ENCODE measurements at places on chromosomes 12 and 14. TPM values are rescaled to one million over a fixed set of nuclear protein-coding genes. Genes with fewer than 3 reads are reported as not detected.

- H3K36me3 ChIP-seq = no peaks in the 10 kb centered on the region
- no peak for DNase-seq
- H3K27ac ChIP-seq = no peak overlapping the region
- no peaks in the 10 kb centered on the region for H3K4me1 ChIP-seq
Observed at GRCh38 chr12:20220339-20220738, 148.0 kb upstream of the PDE3A start.

GRCh38 chr14:40733206-40733605 lies 873.5 kb upstream of the LRFN5 start:
- H3K4me3 ChIP-seq = no peak overlapping the region
- no peaks in the 10 kb centered on the region for H3K4me1 ChIP-seq
- H3K27me3 ChIP-seq = no peaks in the 10 kb centered on the region
- DNase-seq = no peak

GRCh38 chr14:58439476-58439875 lies 12.0 kb downstream of the KIAA0586 start:
- DNase-seq = no peak
- no peak overlapping the region for H3K27ac ChIP-seq
- no peaks in the 10 kb centered on the region for H3K4me1 ChIP-seq
- no peaks in the 10 kb centered on the region for H3K27me3 ChIP-seq
- H3K36me3 ChIP-seq = peaks cover 10% of the 10 kb centered on the region
- H3K4me3 ChIP-seq = no peak overlapping the region

GRCh38 chr12:92921877-92922276 lies 7.2 kb downstream of the EEA1 start:
- no peak overlapping the region for H3K4me3 ChIP-seq
- H3K4me1 ChIP-seq = peaks cover 3% of the 10 kb centered on the region
- no peaks in the 10 kb centered on the region for H3K27me3 ChIP-seq
- no peak overlapping the region for H3K27ac ChIP-seq
- no peaks in the 10 kb centered on the region for H3K36me3 ChIP-seq

DNA sequence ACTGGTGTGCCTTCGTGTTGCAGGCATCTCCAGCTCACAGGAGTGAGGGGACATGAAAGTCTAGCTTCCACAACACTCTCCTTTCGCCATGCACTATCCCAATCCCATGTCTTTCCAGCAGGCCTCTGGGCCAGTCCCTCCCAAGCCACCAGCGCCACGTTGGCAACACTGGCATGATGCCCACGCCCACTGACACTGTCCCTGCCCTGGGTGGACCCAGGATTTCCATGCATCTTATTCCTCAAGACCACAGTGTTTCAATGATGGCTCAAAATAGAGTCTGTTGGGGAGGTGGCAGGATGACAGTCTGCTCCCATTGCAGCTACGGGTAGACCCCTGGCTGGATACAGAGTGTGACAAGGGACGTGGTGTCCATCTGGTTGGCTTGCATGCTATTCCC lies 2.3 kb downstream of the SP7 start:
- no peak overlapping the region for H3K27ac ChIP-seq
- no peak for DNase-seq
- H3K4me3 ChIP-seq = no peak overlapping the region
- no peaks in the 10 kb centered on the region for H3K4me1 ChIP-seq
- H3K36me3 ChIP-seq = no peaks in the 10 kb centered on the region

- no peaks in the 10 kb centered on the region for H3K36me3 ChIP-seq
- H3K27me3 ChIP-seq = no peaks in the 10 kb centered on the region
- H3K4me1 ChIP-seq = no peaks in the 10 kb centered on the region
- DNase-seq = no peak
Observed at GRCh38 chr14:93752980-93753561, 35.2 kb downstream of the PRIMA1 start.

DNA sequence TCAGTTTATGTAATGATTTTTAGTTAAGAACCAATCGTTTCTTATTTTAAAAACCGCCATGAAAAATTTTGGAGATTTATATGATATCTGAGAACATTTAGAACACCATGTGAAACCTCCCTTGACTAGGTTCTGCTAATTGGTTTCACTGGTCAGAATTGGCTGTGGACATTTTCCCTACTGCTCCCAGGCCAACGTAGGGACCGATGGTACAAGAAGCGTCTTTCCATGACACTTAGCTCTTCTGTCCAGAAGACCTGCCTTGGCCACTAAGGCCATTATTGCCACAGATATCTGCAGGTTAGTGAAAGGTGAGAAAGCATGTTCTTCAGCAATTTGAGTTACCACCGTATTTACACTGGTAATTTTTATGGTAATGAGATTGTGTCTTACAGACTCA lies 424.0 kb downstream of the TMEM117 start:
- DNase-seq = no peak
- no peak overlapping the region for H3K27ac ChIP-seq
- no peaks in the 10 kb centered on the region for H3K36me3 ChIP-seq
- H3K4me1 ChIP-seq = no peaks in the 10 kb centered on the region
- no peak overlapping the region for H3K4me3 ChIP-seq

GRCh38 chr12:14613718-14614117 lies 46.0 kb upstream of the PLBD1 start:
- no peaks in the 10 kb centered on the region for H3K27me3 ChIP-seq
- DNase-seq = no peak
- no peak overlapping the region for H3K27ac ChIP-seq
- H3K4me1 ChIP-seq = peaks cover 11% of the 10 kb centered on the region
- no peaks in the 10 kb centered on the region for H3K36me3 ChIP-seq
- H3K4me3 ChIP-seq = no peak overlapping the region

- H3K4me3 ChIP-seq = no peak overlapping the region
- H3K27me3 ChIP-seq = no peaks in the 10 kb centered on the region
- H3K4me1 ChIP-seq = no peaks in the 10 kb centered on the region
- DNase-seq = no peak
- H3K27ac ChIP-seq = no peak overlapping the region
Observed at GRCh38 chr12:80622271-80622670, 85.2 kb upstream of the MYF6 start.

- H3K27ac ChIP-seq = no peak overlapping the region
- no peak for DNase-seq
- H3K27me3 ChIP-seq = no peaks in the 10 kb centered on the region
- H3K4me3 ChIP-seq = no peak overlapping the region
Observed at GRCh38 chr12:132776816-132777568, 15.4 kb upstream of the ANKLE2 start.

GRCh38 chr14:21543521-21543960 lies 17.4 kb upstream of the SALL2 start:
- DNase-seq = peak; percentile 66
- H3K4me1 ChIP-seq = no peaks in the 10 kb centered on the region
- H3K27ac ChIP-seq = no peak overlapping the region
- no peak overlapping the region for H3K4me3 ChIP-seq
- H3K27me3 ChIP-seq = no peaks in the 10 kb centered on the region

DNA sequence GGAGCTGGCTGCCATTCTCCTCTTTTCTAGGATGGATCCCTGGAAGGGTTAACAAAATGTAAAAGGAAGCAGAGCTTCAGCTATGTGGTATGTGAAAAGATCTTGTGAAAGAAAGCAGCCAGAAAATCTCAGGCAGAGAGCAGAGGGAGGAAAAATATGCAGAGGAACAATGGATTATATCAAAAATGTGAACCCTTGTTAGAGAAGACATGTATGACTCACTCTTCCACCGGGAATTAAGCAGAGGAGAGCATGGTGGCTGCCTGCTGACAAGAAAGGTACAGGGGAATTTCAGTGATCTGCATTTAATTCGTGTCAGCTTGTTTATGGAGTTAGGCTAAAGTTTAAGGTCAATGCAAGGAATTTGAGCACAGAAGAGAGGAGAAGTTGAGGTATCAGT lies 46.3 kb downstream of the KCNA1 start:
- DNase-seq = no peak
- H3K36me3 ChIP-seq = no peaks in the 10 kb centered on the region
- H3K4me1 ChIP-seq = no peaks in the 10 kb centered on the region
- no peak overlapping the region for H3K4me3 ChIP-seq
- H3K27me3 ChIP-seq = no peaks in the 10 kb centered on the region

GRCh38 chr14:71942904-71943694 lies 10.9 kb downstream of the RGS6 start:
- no peaks in the 10 kb centered on the region for H3K27me3 ChIP-seq
- H3K4me3 ChIP-seq = no peak overlapping the region
- no peak overlapping the region for H3K27ac ChIP-seq
- DNase-seq = no peak
- no peaks in the 10 kb centered on the region for H3K4me1 ChIP-seq
- H3K36me3 ChIP-seq = no peaks in the 10 kb centered on the region

GRCh38 chr14:45743884-45744283 lies 490.9 kb upstream of the MIS18BP1 start:
- no peaks in the 10 kb centered on the region for H3K36me3 ChIP-seq
- no peak for DNase-seq

DNA sequence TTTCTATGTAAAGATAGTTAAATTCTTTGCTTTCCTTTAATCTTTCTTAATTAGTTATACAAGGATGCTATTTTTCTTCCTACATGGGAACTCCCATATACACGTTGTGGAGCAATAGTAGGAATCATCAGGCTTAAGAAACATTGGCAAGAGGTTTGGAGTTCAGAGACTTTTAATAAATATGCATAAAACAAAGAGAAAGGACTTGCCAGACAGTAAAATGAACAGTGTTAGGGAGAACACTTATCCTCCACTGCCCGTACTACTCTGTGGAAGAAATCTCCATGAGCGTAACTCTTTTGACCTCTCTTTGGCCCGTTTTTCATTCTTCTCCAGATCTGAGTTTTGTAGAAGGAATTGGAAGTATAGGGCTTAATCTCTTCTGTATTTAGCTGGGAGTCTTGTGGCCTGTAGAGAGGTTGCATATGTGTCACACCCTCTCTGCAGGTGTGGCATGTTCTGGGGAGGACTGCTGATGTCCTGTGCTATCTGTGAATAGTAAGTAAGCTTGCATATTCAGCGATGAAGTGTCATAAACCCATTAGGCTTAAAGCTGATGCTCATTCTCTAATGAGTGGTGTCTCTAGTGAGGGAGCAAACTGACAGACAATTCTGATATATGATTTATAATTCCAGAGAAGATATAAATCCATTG lies 455.4 kb upstream of the FAR2 start:
- no peak overlapping the region for H3K4me3 ChIP-seq
- H3K27ac ChIP-seq = no peak overlapping the region
- H3K27me3 ChIP-seq = no peaks in the 10 kb centered on the region
- no peaks in the 10 kb centered on the region for H3K36me3 ChIP-seq
- DNase-seq = no peak
- H3K4me1 ChIP-seq = no peaks in the 10 kb centered on the region

The GAPDH gene
- total RNA-seq = 1,501 TPM

The MLH3 gene
- 31.2 TPM for total RNA-seq

The PIANP gene
- 0.63 TPM for total RNA-seq
